ENCODE measurements at places on chromosomes 16 and 17.

GRCh38 chr16:9570521-9570920, 479.1 kb downstream of the HAPSTR1 start:
- no peak for DNase-seq
- H3K4me3 ChIP-seq: no peak overlapping the region
- no peak overlapping the region for H3K27ac ChIP-seq
- H3K27me3 ChIP-seq: no peaks in the 10 kb centered on the region

GRCh38 chr16:7404217-7404616, 71.6 kb downstream of the RBFOX1 start:
- H3K36me3 ChIP-seq: no peaks in the 10 kb centered on the region
- no peak overlapping the region for H3K4me3 ChIP-seq
- no peak for DNase-seq
- no peaks in the 10 kb centered on the region for H3K4me1 ChIP-seq
- no peaks in the 10 kb centered on the region for H3K27me3 ChIP-seq

DNA sequence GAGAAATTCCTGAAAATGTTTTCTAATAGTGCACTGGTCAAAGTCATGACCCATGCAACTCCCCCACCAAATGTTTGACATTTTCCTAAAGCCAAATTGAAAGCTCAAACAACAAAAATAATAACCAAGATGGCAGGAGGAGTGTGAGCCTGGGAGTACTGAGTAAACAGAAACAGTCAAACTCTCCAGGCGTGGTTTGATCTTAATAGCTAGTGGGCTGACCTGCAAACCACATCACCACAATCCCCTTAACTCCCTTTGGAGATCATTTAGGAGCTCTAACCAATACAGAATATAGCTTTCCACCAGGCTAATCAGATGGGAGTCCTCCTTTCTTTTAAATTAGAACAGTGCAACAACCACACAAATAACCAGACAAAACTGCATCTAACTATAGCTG, 19.2 kb upstream of the MEIOC start:
- H3K27me3 ChIP-seq: no peaks in the 10 kb centered on the region
- H3K27ac ChIP-seq: no peak overlapping the region
- DNase-seq: no peak
- H3K36me3 ChIP-seq: no peaks in the 10 kb centered on the region

- H3K4me3 ChIP-seq: no peak overlapping the region
- DNase-seq: no peak
- no peak overlapping the region for H3K27ac ChIP-seq
- H3K4me1 ChIP-seq: no peaks in the 10 kb centered on the region
- H3K36me3 ChIP-seq: no peaks in the 10 kb centered on the region
Observed at GRCh38 chr17:50832267-50832863, 3.0 kb upstream of the WFIKKN2 start.

- H3K27ac ChIP-seq: no peak overlapping the region
- H3K36me3 ChIP-seq: no peaks in the 10 kb centered on the region
- no peak for DNase-seq
- no peak overlapping the region for H3K4me3 ChIP-seq
Observed at GRCh38 chr17:52390422-52390821, 231.9 kb upstream of the CA10 start.

DNA sequence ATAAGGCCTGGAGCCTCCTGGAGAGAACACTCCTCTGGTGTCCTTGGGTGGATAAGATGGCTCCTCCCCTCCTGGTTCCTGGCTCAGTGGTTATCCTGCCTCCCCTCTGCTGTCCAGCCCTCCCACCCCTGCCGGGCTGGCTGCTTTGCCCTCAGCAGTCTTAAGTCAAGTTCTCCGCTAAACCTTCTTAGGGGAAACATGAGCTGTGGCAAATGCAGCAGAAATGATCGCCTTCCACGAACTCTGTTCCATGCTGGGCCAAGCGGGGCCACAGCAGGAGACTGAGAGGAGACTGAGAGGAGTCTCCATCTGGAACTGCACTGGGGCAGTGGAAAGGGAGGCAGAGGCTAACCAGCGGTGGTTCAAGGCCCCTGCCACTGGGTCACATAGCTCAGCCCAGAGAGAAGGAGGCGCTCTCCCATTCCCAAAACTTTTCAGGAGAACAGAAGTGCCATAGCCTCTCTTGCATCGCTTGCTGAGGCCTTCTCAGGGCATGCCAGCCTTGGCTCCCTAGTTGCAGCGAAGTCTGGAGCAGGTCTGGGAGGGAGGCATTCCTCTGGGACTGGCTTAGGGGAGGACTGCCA, 26.9 kb downstream of the TNS4 start:
- no peak for DNase-seq
- no peak overlapping the region for H3K27ac ChIP-seq
- no peaks in the 10 kb centered on the region for H3K36me3 ChIP-seq
- H3K4me3 ChIP-seq: no peak overlapping the region

DNA sequence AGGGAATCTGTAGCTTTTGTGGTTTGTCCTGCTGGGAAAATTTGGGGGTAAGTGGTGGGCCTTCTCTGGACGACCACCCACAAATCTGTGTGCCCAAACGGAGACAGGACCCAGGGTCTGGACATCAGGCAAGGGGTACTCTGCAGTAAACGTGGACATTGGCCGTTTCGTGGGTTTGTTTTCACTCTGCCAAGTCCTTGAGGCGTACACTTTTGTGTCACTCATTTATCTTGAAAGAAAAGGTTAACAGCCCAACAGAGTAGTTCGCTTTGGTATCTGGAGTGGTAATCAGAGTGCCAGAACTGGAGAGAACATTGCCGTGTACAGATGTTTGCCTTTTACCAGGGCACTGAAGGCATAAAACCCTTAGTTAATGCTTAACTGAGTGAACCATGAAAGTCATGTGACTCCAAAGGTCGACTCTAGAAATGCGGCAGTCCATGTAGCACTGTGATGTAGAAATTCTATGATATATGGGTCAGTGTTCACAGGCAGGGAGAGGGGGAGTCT, 15.4 kb downstream of the NAA60 start:
- no peaks in the 10 kb centered on the region for H3K27me3 ChIP-seq
- peak overlapping the region; percentile 78 for H3K27ac ChIP-seq
- no peaks in the 10 kb centered on the region for H3K36me3 ChIP-seq
- no peak for DNase-seq

DNA sequence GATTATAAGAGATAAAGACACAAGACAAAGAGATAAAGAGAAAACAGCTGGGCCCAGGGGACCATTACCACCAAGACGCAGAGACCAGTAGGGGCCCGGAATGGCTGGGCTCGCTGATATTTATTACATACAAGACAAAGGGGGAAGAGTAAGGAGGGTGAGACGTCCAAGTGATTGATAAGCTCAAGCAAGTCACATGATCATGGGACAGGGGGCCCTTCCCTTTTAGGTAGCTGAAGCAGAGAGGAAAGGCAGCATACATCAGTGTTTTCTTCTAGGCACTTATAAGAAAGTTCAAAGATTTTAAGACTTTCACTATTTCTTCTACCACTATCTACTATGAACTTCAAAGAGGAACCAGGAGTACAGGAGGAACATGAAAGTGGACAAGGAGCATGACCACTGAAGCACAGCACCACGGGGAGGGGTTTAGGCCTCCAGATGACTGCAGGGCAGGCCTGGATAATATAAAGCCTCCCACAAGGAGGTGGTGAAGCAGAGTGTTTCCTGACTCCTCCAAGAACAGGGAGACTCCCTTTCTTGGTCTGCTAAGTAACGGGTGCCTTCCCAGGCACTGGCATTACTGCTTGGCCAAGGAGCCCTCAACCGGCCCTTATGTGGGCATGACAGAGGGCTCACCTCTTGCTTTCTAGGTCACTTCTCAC, 63.9 kb upstream of the ARL4D start:
- no peaks in the 10 kb centered on the region for H3K36me3 ChIP-seq
- H3K27ac ChIP-seq: no peak overlapping the region
- H3K27me3 ChIP-seq: no peaks in the 10 kb centered on the region
- H3K4me3 ChIP-seq: no peak overlapping the region
- DNase-seq: no peak

DNA sequence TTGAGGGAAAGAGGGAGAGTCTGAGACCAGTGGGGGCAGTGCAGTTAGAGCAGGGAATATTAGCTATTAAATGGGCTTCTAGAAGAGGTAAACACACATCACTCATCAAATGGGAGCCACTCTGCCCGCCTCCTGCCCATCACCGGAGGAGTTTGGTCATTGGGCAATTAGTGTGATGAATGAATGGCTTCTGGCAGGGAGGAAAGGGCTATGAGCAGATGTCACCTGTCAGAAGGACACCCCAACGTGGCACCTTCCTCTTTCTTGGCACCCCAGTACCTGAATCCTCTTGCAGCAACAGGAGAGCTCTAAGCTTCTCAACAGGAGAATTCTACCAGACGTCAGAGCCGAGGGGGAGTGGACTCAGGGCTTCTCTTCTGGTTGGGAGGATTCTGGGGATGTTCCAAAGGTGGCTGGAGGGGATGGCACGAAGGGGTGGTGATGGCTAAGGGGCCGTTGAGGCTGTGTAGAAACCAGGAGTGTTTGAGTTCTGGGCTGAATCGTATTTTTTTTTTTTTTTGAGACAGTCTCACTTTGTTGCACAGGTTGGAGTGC, 11.0 kb downstream of the C1QTNF1 start:
- H3K36me3 ChIP-seq: no peaks in the 10 kb centered on the region
- H3K4me3 ChIP-seq: no peak overlapping the region
- no peak overlapping the region for H3K27ac ChIP-seq
- H3K4me1 ChIP-seq: no peaks in the 10 kb centered on the region
- no peak for DNase-seq

Measured in CD8-positive, alpha-beta memory T cell (primary cell).